Inflammatory macrophage treated with lipopolysaccharide for 4 hours (primary cell): ENCODE measurements at places on chromosomes 7 and 10.

DNA sequence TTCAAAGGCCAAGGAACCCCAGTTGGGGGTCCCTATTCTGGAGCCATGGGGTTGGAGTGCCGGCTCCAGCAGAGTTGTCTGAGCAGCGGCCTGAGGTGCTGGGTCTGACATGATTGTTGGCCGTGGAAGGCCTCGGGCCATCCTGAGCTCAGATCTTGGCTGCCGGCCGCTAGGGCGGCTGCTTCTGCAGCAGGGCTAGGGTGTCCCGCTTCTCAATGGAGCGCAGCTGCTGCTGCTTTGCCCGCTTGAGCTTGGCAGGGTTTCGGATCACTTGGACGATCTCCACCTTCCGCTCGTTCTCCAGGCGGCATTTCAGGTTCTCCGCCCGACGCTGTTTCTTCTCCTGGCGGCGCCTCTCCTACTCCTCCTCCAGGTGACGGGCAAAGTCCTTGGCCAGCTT, 171.1 kb downstream of the HIBADH start:
- no peak for DNase-seq

DNA sequence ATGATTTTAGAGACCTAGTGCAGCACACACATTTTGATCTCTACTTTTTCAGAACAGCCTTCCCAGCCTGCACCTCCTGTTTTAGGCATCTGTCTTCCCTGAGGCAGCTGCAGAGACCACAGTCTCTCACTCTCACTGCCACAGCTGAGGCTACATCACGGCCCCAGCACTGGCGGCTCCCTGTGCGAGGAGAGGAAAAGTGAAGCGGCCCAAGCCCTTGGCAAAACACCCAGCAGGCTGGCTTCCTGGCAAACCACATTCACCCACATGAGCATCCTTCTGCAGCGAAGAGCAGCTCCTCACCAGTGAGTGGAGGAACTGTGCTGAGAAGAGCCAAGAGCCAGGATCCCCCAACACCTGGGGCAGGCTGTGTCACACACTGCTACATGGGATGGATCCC, 14.0 kb downstream of the HUS1 start:
- no peak for DNase-seq

GRCh38 chr7:129436335-129436923, 2.2 kb downstream of the STRIP2 start:
- DNase-seq, result no peak

DNA sequence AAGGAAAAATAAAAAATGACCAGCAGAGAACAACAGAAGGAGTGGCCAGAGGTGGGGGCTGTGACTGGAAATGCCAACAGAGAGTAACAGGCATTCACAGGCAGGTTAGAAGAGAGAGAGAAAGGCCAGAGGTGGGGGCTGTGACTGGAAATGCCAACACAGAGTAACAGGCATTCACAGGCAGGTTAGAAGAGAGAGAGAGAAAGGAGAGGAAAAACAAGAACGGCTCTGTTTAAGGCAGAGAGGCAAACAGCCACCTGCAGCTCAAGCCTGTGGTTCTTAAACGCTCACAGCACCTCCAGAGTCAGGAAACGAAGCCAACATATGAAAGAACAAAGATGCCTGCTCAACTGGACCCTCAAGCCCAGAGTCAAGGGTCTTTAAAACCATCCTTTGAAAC, 39.5 kb upstream of the DGKI start:
- no peak for DNase-seq

DNA sequence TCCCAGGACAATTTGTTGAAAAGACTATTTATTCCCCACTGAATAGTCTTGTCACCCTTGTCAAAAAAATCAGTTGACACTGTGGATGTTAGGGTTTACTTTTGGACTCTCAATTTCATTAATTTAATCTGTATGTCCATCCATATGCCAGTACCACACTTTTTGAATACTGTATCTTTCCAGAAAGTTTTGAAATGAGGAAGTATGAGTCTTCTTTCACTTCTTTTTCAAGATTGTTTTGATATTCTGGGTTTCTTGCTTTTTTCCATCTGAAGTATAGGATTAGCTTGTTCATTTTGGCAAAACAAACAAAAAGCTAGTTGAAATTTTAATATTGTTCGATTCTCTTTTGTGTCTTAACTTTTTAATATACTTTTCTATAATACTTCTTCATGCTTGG, 21.7 kb downstream of the KLHDC10 start:
- DNase-seq, result no peak

DNA sequence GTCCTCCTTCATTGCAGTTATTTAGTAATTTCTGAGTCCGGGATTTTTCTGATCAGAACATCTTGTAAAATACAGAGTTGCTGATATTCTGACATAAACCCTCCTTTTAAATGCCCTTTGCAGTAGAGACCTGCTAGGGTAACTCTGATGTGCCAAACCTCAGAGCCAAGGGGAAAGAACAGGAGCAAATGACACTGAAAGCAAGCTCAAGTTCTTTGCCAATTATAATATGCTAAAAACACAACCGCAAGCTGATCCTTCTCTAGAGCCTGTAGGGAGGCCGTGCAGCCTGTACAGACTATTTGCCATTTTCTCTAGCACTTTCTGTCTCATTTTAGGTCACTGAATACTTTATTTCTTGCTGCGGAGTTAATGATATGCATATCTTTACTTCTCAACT, 240.4 kb downstream of the CAMK1D start:
- no peak for DNase-seq

DNA sequence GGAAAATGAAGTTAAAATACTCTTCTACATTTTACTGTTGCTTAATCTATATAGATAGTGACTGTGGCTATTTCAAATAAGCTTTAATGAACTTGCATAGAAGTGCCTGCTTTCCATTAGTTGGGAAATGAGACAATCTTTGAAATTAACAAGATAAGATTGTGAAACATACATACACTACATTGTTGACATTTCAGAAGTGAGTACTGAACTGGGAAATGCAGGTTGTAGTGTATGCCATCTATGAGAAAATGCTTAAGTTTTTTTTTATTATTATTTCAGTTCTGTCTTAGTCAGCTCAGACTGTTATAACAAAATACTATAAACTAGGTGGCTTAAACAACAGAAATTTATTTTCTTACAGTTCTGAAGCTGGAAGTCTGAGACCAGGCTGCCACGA, 49.6 kb upstream of the CSTF2T start:
- no peak for DNase-seq

DNA sequence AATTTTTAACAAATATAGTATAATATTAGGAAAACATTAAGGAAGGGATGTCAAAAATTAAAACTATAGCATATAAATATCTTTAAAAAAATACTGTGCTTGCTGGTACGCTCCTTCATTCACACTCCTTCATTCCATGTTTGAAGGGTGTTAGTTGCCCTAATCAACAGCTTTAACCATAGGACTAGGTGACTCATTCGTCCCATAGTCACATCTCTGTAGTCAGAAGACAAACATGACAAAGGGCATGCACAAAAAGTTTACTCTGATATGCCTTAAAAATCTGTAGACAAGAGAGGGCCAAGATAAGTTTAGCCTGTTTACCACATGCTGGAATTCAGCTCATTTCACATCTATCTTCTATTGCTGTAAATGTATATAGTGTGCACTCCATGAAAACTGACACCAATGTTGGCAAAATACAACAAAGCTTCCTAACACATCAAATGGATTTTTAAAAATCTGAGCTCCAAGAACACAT, 646 bp downstream of the FAM13C start:
- no peak for DNase-seq
